Activated naive CD8-positive, alpha-beta T cell treated with anti-CD3 and anti-CD28 coated beads for 36 hours (primary cell): ENCODE measurements at places on chromosomes 13 and 19. TPM values are rescaled to one million over a fixed set of nuclear protein-coding genes. Genes with fewer than 3 reads are reported as not detected.

The SPPL2B gene
- 53.2 TPM for total RNA-seq

The PRTN3 gene
- not detected for total RNA-seq

The ETV2 gene
- total RNA-seq, result 2.3 TPM

The ZNF793 gene
- 4.8 TPM for total RNA-seq
